ENCODE measurements at places on chromosomes 5 and 9.

DNA sequence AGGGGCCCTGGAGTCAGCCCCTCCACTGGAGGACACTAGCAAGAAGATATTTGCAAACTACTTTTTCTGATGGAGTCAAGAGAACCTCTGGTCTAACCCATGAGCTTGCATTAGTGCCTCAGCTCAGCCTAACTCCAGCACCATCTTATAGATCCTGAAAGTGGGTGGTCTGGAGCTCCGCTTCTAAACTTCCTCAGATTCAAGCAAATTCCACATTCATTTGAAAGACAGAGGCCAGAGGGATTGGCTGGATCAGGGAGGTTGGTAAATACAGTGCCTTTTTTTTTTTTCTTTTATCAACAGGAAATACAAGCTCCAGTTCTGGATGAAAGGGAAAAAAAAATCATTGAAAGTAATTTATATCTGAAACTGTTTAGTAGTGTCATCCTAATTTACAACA is 99.9 kb downstream of the ENC1 start:
- DNase-seq, result no peak

DNA sequence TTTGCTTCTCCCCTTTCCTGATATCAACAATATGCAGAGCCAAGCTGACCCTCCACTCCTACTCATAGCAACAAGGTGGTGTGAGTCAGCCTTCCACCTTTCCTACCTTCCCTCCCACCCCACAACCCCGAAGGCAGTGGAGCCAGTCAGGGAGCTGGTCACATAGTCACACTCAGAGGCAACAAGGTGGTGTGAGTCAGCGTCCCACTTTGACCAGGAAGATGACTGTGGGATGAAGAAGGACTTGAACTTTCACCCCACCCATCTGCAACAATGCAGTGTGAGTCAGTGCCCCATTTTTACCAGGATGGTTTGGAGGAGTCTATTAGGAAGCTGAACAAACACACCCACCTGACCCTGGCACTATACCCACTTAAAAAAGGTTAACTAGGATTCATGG is 30.1 kb upstream of the ZNF782 start:
- DNase-seq, result no peak

- DNase-seq, result no peak
Measured at GRCh38 chr5:81388169-81388568, 5.8 kb downstream of the ACOT12 start.

DNA sequence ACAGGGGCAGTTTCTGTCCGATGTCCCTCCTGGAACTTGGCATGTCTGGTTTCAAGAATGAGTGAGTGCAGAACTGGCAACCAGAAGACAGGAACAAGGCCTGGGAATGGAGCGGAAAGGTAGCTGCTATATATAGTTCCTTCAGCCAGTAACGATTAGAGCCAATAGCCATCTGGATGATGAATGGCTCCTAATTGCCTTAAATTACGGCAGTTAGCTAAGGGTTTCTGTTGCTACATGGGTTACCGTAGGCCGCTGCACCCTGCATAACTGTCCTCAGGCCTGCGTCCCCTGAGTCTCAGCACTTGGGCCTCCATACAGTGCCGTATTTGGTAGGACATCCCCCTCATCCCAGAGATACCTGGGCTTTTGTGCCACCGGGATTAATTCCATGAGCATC is 29.4 kb downstream of the WWC1 start:
- peak; percentile 57 for DNase-seq

GRCh38 chr5:115940080-115940810 is 22.0 kb upstream of the LVRN start:
- DNase-seq, result no peak

- no peak for DNase-seq
Measured at GRCh38 chr5:955886-956761, 52.5 kb upstream of the NKD2 start.

DNA sequence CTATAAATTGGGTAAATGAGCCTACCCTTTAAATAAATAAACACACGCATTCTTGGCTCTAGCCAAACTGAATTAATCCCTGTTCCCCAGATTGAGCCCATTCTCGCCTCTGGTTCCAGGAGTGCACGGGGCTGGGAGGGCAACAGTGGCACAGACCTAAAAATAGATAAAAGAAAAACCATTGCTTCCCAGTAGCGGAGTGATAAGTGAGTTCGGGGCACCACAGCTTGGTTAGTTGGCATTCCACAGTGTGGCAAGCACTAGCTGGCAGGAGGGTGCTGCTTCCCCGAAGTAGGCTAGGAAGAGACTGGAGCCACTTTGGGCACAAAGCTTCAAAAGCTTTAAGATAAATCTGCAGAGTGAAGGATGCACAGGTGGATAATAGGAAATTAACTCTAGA is 322.2 kb upstream of the SGCD start:
- no peak for DNase-seq

DNA sequence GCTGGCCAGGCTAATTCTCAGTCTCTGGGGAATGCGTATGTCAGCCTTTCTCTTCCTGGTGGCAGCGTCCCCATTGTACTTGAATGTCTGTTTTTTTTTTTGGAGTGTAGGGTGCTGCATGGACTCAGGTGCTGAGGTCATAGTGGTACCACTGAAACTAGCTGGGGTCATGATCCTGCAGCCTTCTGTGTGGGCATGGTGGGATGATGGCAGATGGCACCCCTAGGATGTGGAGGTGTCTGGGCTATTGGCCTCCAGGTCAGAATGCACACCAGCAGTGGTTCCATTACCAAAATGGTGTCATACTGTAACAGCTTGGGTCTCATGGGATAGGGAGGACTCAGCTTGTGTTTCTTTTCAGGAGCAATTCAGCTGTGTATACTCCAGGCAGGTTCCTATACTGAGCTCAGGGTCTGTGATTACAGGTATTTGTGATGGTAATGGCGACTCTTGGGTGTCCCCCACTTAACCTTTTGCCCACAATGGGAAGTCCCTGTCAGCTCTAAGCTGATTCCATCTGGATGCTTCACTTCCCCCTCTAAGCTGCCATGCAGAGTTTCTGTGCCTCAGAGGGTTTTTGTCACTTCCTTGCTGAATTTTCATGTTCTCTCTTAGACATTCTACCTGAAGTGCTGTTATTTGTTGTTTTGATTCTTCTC is 17.9 kb downstream of the HSD17B4 start:
- no peak for DNase-seq

GRCh38 chr5:116046261-116046660 is 14.0 kb downstream of the ARL14EPL start:
- DNase-seq, result no peak

GRCh38 chr9:75120686-75121085 is 32.4 kb downstream of the OSTF1 start:
- DNase-seq, result no peak

- DNase-seq, result peak; percentile 54
Measured at GRCh38 chr5:55232271-55232984, 980 bp downstream of the CCNO start.
